Erythroblast (primary cell): ENCODE measurements at places on chromosomes 12 and 14.
A peak's percentile ranks its signal among the peaks of the same experiment; 100 is the strongest.

GRCh38 chr14:98112194-98112780 is 1159.7 kb downstream of the BCL11B start:
- no peak for DNase-seq

- DNase-seq: peak; percentile 84
Measured at GRCh38 chr12:103929046-103929783, 995 bp upstream of the HSP90B1 start.

- peak; percentile 61 for DNase-seq
Measured at GRCh38 chr14:70884595-70885342, 22.5 kb upstream of the PCNX1 start.

- DNase-seq: no peak
Measured at GRCh38 chr14:23439107-23439835, 3.8 kb upstream of the MYH7 start.

DNA sequence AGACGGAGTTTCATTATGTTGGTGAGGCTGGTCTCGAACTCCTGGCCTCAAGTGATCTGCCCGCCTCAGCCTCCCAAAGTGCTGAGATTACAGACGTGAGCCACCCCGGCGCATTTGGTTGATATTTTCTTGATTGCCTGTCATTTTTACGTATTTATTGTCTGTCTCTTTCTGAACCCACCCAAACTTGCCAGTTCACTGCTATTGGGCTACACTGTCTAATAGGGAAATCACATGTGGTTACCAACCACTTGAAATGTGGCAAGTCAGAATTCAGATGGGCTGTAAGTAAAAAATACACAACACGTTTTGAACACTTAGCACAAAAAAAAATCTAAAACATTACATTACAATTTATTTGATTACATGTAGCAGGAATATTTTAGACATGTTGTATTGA is 2.1 kb downstream of the WSB2 start:
- no peak for DNase-seq

GRCh38 chr12:121538699-121539061 is 42.1 kb downstream of the KDM2B start:
- DNase-seq: peak; percentile 27

- no peak for DNase-seq
Measured at GRCh38 chr12:56046027-56046780, 4.5 kb downstream of the RPS26 start.

DNA sequence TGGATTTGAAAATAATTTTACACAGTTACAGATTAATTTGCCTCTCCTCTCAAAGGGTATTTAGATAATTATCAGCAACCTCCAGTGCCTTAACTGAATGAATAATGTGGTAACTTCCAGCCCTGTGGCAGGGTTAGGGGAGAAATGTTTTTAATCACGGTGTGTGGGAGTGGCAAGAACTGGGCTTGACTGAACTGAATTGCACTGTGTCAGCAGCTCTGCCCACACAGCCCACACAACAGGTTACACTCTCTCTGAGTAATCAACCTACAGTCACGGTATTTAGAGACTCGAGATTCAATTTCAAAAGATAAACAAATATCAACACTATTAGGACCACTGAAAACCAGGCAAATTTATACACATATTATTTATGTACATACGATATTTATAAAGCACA is 198.5 kb downstream of the KCNC2 start:
- DNase-seq: no peak

DNA sequence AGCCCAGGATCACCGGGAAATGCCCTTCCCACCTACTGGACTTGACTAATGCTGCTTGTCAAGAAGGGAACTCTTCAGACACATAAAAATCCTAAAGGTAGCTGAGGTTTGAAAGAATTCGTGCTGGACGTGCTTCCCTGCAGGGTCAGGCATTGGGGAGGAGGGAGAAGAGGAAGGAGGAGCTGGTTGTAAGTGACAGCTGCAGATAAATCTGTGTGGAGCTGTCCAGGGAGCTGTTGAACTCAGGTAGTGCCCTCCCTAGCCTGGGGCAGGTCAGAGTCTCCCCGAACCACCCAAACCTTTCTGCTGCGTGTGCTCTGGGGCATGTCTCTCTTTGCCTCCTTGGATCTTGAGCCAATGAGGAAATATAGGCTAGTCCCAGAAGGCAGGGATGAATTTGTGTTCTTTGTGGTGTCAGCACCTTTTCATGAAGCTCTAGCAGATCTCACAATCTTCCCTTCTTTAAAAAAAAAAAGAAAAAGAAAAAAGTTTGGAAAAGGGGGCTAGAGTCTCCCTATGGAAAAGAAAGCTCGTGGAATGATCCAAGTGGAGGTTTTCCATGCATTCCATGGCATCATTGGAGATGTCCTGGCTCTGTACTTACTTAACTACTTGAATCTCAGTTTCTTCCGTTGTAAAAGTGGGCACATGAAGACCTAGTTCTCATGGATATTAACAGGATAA is 23.6 kb upstream of the FOS start:
- DNase-seq: no peak

- no peak for DNase-seq
Measured at GRCh38 chr12:119613319-119613936, 19.9 kb downstream of the TMEM233 start.

DNA sequence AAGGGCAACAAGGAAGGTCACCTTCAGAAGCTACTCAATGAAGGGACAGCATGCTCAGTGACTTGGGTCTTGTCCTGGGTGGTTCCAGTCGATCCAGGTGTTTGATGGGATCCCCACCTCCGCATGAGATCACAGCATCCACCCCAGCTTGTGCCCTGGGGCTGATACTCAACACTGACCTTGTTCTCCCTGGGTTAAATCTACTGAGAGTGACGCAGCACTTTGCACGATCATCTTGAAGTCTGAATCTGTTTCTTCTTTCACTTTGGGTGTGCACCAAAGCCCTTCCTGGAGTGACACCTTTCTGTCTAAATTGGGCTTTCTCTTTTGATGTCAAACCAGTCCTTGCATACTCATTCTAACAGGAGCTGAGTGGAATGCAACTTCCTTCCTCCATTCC is 13.8 kb downstream of the NOS1 start:
- no peak for DNase-seq

DNA sequence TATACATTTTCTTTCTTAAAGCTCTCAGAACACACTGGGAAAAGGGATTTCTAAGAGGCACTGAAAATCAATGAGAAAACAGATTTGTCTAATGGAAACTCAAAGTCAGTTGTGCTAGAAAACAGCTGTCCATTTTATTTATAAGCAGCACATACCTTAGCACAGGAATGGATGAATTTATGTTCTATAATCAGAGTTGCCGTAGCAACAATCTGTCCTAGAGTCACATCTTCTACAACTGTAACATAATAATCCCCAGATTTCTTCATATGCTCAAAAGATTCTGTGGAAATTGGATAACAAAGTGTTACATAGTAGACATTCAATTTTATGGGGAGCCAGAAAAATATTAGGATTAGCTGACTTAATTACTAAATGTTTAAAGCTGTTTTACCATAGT is 9.8 kb downstream of the GNPNAT1 start:
- DNase-seq: no peak

- DNase-seq: no peak
Measured at GRCh38 chr14:57749267-57749666, 116.6 kb downstream of the SLC35F4 start.

DNA sequence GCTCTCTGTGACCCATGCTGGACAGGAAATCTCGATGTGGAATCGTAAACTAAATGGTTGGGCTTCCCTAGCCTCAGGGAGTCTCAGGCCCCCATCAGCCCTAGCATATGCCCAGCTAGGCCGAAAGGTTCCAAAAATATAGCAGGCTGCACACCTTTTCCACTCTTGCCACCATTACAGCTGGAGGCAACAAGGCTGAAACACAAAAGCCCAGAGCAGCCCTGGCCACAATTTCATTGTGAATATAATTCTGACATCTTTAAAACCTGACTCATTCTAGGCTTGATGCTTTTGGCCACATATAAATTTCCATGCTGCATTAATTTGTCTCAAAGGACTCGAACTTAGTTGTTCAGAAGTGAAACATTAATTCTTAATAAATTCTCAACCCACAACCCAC is 382.2 kb downstream of the GRIN2B start:
- DNase-seq: no peak

- no peak for DNase-seq
Measured at GRCh38 chr14:101997429-101998336, 33.3 kb downstream of the DYNC1H1 start.

- no peak for DNase-seq
Measured at GRCh38 chr12:87086118-87086891, 830.1 kb upstream of the MGAT4C start.

DNA sequence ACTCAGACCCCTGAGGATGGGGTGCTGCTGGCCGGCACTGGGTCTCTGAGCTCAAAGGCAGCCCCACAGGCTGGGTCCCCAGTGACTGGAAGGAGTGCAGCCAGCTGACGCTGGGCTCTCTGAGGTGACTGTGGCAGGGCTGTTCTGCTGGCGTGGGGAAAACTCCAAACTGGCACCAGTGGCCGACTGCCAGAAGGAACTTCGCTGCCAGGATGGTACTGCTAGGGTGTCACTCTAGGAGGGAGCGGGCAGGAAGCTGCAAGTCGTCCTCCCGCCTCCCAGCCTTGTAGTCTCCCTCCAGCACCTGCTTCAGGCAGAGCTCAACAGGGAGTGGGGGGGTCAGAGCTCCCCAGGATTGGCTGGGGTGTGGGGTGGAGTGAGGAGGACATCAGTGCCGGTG is 41.3 kb downstream of the CDC42BPB start:
- DNase-seq: no peak

DNA sequence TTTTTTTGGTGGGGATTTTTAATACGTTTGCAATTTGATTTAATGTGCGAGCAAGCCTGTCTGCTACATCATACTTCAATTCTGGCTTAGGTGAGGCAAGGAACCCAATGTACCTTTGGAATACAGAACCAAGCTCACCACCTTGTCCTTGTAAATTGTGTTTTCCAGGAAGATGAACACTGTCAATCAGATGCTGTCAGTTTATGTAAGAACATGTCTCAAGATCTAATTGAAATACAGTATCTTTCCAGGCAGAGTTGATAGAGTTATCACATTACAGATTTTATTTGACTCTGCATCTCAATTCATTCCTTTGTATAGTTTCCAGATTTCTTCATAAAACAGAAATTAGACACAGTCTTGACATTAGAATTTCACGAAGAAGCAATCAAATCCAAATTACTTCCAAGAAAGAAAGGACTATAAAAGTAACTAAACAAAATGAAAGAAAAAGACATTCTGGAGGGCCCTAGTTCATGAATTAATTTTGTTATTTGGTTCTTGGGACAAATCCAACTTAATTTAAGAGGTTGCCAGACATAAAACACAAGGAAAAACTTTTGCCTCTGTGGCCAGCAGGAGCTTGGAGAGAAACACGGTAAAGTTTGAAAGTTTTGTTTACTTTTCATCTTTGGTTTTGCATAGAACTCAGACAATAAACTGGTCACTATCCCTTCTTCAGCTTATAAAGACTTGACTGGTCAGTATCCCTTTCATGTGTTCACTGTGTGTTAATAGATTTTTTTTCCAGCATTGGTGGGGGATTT is 16.4 kb upstream of the MED13L start:
- no peak for DNase-seq

GRCh38 chr12:44285321-44285960 is 449.6 kb downstream of the TMEM117 start:
- DNase-seq: no peak
